Fibroblast of skin of left biceps (primary cell): ENCODE measurements at places on chromosomes 2 and 18.

DNA sequence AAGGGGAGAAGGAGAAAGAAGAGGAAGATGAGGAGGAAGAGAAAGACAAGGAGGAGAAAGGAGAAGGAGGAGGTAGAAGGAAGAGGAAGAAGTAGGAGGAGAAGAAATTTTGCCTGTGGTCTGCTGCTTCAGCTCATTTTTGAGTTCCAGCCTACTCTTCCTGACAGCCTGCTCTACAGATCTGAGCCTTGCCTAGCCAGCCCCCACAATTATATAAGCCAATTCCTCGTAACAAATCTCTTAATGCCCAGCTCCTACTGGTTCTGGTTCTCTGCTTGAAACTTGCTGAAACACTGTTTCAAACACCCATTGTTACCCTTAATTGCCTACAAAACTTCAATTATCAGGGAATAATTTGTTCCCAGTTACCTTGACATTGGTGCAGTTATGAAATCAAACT, 1014.2 kb upstream of the CELF4 start:
- DNase-seq = no peak

GRCh38 chr2:223847410-223847809, 10.0 kb upstream of the AP1S3 start:
- no peak for DNase-seq

GRCh38 chr2:195732574-195732973, 75.5 kb downstream of the SLC39A10 start:
- DNase-seq = no peak

DNA sequence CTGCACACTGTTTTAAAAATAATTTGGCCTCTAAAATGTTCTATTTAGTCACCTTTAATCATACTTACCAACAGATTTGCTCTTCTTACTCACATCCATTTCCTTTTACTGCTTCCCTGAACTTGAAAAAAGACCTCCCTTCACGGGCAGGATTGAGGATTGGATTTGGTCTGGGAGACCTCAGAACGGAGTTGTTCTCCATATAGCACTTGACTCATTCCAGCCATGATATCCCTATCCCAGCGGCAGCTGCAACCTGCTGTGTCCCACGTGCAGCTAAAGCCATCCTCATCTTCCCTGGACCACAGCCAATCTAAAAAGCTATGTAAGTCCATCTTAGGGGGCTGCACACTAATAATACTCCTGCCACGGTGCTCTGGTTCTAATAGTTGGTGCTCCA, 97.0 kb upstream of the PTPRM start:
- no peak for DNase-seq

- peak; percentile 47 for DNase-seq
These were observed 1.0 kb upstream of the B4GALT6 start for GRCh38 chr18:31685097-31686082.

- DNase-seq = no peak
These were observed 240.3 kb downstream of the VAPA start for GRCh38 chr18:10153924-10154752.

DNA sequence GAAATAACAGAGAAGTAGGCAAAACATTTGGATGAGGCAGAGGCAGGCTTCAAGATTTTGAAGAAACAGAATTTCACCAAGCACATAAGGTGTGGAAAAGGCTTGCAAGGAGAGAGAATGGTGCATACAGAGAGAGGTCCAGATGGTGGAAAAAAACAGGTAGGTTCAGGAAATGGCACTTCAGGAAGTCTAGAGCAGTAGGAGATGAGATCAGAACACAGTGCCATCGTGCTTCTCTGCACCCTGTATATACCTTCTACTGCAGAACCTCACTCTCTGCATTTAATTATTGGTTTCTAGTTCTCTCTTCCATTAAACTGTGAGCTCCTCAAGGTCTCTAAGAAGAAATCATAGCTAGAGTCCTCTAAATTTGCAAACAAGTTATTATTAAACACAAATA, 2.4 kb downstream of the PAIP2B start:
- no peak for DNase-seq

DNA sequence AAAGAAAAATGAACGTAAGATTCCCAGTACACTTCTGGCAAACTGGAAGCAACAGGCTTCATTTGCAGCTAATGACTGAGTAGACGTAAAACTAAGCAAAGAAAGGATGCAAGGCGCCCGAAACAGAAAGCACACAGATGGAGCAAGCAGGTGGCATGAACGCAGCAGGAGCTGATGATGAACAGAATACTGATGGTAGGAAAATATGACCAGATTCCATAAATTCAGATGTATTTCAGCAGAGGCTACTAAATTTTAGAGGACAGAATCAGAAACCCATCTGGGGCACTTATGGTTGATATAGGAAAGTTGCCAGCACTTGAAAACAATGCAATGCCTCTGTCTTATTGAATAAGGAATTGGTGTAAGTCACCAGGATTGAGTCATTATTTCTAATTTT, 658.7 kb upstream of the LINC00305 start:
- DNase-seq = no peak

GRCh38 chr2:234420408-234420807, 76.5 kb downstream of the ARL4C start:
- no peak for DNase-seq

- no peak for DNase-seq
These were observed 135.1 kb downstream of the GFPT1 start for GRCh38 chr2:69251943-69252342.
